Motor neuron (in vitro differentiated cells): ENCODE measurements at places on chromosomes 6 and 20. TPM values are rescaled to one million over a fixed set of nuclear protein-coding genes. Genes with fewer than 3 reads are reported as not detected.

DNA sequence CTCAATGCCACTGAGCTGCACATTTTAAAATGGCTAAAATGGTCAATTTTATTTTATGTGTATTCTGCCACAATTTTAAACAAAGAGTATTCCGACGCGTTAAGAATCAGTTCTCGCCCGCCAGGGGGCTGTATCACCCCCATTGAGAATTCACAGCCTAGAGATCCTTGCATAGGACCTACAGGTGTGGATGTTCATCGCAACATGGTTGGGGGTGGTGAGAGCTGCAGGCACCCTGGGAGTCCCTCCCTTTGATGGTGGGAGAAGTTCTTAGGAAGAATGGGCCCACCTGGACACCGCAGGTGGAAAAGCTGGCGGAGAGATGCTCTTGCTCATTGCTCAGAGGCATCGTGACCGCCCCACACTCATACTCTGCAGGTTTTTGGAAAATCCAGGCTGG is 63.5 kb downstream of the SLC2A10 start:
- no peak for ATAC-seq

DNA sequence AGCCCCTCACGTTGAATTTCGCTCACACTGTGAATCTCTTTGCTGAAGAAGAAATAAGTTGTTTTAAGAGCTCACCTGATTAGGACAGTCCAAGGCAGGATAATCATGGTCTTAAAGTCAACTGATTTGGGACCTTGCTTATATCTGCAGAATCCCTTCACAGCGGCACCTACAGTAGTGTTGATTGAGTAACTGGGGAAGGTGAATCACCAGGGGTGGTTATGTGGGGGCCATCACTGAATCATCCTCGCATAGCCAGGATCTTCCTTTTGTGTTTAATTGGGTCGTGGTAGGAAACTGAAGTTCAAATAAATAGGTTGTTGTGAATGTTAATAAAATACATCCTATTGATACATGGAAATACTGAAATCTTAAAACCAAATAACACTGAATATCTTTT is 20.2 kb upstream of the MICA start:
- ATAC-seq = peak; percentile 38

GRCh38 chr20:10619427-10619826 is 54.4 kb downstream of the JAG1 start:
- ATAC-seq = peak; percentile 96

GRCh38 chr20:32304131-32304746 is 26.8 kb downstream of the KIF3B start:
- peak; percentile 64 for ATAC-seq

GRCh38 chr20:20877079-20877478 is 164.6 kb upstream of the RALGAPA2 start:
- no peak for ATAC-seq

DNA sequence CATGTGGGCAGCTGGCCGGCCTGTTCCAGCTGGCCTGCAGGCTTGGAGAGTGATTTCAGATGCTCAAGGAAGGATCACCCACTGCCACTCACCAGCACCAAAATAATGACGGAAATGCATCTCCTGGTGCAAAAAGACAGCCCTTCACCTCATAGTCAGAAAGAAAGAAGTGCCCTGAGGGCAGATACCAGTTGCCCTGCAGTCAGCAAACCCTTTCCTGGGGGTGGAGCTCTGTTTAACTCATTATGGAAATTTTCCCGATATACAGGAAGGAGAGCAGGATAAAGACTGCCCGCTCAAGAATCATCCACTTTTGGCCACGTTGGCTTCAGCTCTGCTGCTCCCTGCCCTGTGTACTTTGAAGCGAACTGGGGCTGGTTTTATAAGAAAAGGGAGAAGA is 127.9 kb downstream of the GRM4 start:
- no peak for ATAC-seq

GRCh38 chr20:37414224-37415035 is 68.5 kb downstream of the SRC start:
- peak; percentile 73 for ATAC-seq

DNA sequence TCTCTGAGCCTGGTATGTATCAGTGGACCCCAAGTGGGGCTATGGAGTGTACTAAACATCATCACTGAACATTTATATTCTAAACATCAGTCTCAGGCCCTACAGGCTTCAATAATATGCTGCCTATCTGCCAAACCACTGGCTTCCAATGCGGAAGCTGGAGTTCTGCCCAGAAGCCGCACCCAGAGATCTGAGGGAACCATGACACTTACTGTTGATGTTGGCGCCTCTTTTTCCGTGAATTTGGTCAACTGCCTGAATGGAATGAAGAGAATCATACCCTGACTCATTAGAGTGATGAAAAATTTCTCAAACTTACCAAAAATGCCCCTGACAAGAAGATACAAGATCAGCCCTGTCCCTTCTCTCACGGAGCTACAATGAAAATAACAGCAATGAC is 66.2 kb downstream of the SLC22A23 start:
- ATAC-seq = peak; percentile 83

DNA sequence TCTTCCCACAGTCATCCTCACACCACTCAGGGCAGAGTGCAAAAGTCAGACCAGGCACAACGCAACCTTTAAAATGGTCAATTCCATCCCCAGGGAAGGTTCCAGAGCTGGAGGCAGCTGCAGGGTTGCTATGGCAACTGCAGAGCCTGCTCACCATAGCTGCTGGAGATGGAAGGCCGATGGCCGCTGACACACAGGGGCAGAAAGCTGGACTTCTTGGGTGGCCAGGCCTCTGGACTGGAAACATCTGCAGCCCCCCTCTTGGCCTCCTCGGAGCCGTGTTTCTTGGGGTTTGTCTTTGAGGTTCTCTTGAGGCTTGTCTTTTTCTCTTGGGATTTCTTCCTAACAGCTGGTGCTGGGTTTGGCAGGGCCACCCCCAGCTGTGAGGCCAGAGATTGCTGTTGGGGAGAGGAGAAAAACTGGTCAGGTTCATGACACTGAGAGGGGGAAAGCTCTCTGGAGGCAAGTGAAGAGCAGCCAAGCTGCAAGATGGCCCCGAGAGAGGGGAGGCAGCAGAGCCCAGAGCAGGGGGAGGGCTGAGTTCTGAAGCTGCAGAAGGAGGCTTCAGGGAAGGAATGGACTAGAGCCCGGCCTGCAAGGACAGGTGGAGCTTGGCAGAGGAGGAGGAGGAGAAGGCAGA is 10.2 kb downstream of the BNIP5 start:
- peak; percentile 83 for ATAC-seq

DNA sequence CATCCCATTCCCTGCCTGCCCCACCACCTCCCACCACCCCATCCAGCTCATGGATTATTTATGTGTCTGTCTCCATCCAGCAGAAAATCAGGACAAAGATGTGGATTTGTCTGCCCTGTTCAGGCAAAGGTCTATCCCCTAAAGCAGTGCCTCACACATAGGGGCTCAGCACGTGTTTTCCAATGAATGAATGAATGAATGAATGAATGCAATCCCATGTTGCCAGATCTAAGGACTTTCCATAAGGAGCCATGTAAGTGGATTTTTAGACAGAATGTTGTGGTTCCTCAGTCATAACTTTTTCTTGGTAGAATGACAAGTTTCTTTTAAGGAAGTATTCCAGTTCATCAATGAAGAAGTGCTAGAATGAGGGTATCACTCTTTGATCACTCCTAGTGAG is 133.7 kb downstream of the RNASET2 start:
- ATAC-seq = no peak

- no peak for ATAC-seq
Observed at GRCh38 chr6:110878751-110879522, 4.4 kb downstream of the AMD1 start.

- no peak for ATAC-seq
Observed at GRCh38 chr6:96900873-96901272, 3.2 kb upstream of the NDUFAF4 start.

DNA sequence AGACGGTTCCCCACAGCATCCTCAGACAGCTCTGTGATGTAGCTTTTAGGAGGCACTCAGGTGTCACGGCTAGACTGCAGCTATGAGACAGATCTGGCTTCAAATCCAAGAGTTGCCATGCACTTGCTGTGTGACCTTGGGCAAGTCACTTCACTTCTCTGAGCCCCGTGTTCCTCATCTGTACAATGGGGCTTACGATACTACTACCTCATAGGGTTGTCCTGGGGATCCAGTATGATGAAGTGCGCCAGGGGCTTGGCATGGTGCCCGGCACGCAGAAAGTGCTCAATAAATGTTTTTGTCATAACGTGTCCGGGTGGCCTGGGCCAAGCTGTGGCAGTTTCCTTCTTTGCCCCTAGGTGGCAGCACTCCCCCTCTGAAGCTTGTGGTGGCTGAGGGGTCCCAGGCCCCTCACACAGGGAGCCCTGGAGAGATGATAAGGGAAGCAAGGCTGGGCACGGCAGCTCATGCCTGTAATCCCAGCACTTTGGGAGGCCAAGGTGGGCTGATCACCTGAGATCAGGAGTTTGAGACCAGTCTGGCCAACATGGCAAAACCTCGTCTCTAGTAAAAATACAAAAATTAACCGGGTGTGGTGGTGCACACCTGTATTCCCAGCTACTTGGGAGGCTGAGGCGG is 19.1 kb upstream of the CHMP4B start:
- ATAC-seq = peak; percentile 81

Gene TPD52L1
- 637 and 638 TPM in 2 replicates for total RNA-seq

Gene PPIL6
- total RNA-seq = 6.4 and 8.7 TPM in 2 replicates

Gene SMLR1
- 0.16 and 0.18 TPM in 2 replicates for total RNA-seq
